Pons (tissue), 1 donor: ENCODE measurements at places on chromosomes 4 and X.

DNA sequence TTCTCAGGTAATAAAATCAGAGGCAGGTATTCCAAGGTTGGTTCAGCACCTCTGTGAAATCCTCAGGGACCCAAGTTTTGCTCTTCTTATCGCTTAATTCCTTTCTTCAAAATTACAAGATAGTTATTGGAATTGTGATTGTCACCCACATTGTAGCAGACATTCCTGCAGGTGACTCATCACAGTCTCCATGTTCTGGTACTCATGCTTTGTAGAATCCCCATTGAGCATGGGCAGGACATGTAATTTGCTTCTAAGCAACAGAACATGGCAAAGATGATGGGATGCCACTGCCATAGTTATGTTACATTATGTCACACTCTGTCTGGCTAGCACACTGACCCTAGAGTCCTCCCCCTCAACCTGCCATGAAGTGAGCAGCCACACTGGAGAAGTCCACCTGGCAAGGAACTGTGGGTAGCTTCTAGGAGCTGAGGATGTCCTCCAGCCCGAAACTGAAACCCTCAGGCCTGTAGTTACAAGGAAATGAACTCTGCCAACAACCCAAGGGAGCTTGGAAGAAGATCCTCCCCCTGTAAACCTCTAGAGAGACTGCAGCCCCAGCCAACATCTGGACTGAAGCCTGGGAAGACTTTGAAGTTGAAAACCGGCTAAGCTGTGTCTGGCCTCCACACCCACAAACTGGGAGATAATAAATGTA is 58.3 kb upstream of the GUCY1A1 start:
- no peak for DNase-seq

- DNase-seq = no peak
Measured at GRCh38 chr4:61771056-61771455, 570.9 kb downstream of the ADGRL3 start.

DNA sequence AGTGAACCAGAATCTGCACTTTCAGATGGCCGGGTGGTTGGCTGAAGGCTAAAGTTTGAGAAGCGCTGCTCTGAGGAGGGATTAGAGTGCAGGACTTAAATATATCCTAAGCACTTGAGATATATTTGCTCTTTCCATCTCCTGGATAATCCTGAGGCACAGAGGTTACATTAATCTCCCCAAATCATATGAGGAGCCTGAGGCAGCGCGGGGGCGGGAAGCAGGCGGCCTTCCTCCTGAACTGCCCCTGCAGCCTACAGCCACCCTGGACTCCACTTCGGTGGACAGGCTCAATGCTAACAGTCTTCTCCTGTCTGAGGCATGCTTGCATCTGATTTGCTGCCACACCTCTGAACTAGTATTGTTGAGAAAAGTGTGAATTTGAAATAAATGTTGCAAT is 72.5 kb downstream of the AFAP1 start:
- DNase-seq = no peak

DNA sequence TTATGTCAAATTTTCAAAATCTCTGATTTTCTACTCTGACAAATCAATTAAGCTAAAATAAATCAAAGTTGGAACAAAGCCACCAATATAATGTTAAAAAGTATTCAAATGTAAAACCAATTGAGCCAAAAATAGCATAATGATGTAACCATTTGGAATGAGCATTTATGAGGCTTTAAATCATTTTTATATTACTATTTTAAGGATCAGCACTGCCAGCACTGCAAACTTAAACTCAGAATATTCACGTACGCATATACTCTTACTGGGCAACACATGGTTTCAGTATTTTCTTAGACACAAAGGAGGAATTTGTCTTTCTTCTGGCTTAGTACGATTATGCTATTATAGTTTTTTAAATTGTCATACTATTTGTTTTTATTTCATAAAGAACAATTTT is 52.2 kb downstream of the AFAP1 start:
- no peak for DNase-seq

DNA sequence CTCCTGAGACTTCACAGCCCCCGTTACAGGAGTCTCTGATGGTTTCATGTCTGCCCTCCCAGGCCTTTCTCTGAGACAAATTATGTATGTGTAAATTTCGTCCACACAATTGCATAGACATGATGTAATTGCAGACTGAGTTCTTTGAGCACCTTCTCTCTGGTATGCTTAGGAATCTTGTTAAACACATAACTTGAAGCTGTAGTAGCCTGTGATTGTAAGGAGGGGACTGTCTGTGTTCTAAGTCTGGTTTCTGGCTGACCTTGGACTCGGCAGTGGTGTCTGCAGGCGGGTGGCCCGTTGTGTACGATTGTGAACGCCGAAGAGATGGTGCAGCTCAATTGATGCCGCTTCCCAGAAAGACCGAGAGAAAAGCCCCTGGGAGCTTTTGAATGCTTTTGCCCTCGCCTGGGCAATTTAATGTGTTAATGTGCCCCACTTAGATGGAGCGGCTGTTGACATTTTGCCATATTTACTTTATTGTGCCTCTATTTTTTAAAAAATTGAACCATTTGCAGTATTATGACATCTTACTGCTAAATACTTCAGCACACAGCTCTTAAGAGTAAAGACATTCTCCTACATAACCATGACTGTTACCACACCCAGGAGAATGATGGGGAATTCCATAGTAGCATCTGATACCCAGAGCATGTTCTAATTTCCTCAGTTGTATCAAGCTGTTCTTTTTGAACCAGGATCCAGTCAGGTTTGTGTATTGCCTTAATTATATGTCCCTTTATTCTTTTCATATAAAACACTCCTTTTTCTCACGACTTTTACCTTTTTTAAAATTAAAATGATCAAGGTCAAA is 58.4 kb upstream of the TADA2B start:
- no peak for DNase-seq

DNA sequence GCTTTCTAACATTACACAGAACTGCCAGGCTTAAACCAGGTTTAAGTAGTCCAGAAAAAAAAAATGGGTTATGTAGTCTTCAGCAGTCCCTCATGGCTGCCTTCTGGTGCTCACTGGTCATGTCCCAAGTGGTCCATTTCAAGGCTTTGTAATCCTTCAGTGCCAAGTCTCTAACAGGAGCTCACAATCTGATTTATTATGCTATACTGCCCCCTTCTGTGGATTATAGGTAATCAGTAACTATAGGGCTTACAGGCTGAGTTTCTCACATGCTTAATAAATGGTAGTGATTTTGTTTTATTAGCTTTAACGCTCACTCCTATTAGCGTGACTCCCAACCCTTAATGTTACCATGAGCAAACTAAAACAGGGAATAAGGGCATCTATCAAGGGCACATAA is 92.5 kb upstream of the EDA2R start:
- peak; percentile 79 for DNase-seq

- DNase-seq = peak; percentile 80
Measured at GRCh38 chr4:5206016-5206790, 154.9 kb downstream of the STK32B start.

DNA sequence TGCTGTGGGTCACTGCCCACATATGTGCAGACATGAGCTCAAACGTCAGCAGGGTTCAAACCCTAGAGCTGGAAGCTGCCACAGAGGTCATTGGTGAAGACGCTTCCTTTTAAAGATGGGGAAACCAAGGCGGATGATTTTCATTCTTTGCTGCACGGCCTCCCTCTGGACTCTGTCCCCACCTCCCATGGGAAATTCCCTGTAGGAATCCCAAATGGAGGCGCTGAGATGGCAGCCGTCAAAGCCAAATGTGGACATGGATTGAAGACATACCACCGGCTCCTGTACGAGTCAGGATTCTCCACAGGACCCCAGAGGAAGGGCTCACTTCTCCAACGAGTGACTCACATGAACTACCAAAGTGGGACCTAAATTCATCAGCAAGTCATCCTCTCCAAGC is 286.4 kb downstream of the CRLF2 start:
- DNase-seq = no peak

GRCh38 chr4:165011403-165011802 is 20.4 kb upstream of the TRIM60 start:
- no peak for DNase-seq

DNA sequence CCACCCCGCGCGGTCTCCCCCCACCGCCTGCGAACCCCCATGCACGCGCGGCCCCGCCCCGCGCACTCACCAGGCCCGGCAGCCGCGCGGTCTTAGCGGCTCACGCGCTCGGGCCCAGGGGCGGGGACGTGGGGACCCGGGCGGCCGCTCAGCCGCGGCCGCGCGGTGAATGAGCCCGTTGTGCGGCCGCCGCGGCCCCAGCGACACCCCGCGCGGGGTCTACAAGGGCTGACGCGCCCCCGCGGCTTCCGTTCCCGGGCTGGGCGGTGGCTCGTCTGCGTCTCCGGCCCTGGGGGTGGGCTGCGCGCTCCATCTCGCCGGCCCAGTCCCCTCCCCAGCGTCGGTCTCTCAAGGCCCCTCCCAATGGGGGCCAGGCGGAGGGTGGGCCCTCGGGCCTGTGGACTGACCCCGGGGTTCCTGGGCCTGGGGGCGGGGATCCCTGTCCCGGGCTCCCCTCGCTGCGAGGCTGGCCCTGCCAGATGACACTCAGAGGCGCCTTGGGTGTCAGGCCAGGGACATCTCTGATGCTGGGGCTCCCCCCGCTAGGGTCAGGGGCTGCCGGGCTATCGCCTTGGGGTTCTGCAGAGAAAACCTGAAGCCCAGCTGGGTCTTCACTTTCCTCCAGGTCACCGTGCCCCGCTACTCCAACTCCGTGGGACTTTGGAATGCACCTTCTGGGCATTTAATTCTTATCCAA is 4.3 kb upstream of the SLC26A1 start:
- peak; percentile 50 for DNase-seq

DNA sequence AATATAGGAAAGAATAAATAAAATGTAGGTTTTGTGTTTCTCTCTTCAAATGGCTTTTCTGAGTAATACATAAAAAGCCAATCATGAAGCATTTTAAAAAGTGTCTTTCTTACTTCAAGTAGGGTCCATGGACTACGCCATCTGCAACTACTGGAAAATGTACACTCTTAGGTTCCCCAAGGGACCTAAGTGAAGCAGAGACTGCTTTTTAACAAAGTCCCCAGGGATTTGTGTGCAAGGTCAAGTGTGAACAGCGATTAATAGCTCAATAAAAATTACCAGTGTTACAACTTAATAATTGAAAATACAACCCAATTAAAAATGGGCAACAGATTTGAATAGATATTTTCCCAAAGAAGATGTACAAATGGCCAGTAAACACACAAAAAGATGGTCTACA is 84.9 kb downstream of the ARHGAP6 start:
- no peak for DNase-seq

DNA sequence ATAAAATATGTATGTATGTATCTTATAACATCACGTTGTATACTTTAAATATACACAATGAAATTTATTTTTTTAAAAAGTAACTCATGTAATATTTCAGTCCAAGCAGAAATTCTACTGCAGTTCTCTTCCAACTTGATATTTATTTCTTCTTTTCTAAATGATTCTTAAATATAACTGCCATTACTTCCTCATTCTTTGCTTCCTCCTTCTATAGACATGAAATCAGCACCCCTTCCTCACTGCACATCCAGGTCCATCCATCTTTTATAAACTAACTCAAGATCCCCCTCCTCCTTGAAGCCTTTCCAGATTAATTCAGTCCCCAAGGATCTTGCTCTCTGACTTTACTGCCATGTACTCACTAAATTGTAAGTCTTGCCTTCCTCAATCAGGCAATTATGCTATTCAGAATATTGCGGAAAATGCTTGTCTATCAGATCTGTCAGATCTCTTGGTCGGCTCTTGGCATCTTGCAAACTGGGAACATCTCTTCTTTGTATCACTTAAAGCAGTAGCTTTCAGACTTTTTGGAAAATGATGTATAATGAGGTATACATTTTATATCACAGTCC is 3.7 kb downstream of the GPRIN3 start:
- no peak for DNase-seq

GRCh38 chrX:117689956-117690355 is 426.7 kb downstream of the KLHL13 start:
- DNase-seq = no peak

DNA sequence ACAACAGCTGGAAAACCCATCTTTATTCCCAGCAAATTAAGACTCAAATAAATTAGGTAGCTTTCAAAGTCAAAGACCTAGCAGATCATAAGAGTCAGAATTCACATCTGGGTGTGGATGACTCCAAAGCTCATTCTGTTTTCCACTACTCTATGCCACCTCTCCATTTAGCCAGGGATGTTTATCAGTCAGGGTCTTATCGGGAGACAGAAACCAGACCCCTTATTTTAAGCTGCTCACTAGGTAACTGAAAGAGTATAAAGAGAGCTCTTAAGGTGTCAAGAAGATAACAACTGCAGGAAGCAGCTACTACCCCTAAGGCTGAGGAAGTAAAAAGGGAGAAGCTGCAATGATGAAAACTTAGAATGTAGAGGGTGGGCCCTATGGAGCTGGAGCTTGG is 333.7 kb upstream of the KLF3 start:
- DNase-seq = no peak

DNA sequence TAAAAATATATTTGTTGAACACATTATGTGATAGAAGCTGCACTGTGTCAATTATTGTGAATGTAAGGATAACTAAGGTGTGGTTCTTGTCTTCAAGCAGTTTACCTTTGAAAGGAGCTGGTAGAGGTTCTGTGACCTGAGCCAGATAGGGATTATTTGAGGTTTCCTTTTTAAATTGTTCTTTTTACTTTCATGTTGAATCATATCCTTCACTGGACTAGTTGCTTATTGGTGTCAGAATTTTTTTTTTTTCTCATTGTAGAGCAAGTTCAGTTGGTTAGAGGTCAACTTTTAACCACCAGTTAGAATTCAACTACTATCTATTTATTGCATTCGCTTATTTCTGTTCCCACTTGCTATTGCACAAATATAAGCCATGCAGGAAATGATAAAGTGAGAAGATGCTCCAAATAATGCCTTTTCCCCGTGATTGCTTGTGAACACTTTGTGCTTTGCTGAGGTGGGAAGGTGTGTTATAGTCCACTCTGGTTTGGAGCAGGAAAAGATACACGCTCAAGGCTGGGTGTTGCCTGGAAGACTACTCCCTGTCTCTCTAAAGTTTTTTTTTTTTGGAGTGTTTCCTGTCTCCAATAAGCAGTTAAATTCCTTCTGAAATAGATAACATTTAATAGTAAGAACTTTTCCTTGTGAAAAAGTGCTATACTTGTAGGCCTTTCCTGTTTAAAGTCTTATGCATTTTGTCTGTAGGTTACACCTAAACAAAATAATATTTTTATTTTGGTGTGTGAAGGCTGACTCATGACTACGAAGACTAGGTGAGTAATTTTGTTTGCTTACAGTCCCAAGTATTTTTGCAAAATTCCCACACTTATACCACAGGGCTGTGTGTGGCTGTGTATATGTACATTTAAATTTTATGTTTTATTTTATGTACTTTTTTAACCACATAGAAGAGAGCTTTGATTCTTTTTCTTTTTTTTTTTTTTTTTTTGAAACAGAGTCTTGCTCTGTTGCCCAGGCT is 83.8 kb upstream of the LCORL start:
- no peak for DNase-seq

- no peak for DNase-seq
Measured at GRCh38 chr4:27049239-27049829, 188.7 kb downstream of the STIM2 start.

DNA sequence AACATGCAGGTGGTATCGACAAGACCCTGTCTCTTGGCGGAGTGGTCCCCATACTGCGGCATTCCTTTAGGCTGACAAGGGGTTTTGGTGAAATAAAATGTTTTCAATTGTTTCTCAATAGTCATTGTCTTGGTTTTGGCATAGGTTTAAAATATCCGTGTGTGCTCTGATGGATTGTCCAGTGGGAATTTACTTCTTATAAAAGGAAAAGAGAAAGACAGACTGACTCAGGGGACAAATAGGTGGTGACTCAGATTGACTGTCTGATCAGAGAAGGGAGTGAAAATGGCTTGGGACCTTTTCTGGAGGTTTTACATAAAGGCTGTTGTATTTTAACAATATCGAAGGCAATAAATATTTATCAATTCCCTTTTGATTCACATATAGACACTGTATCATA is 129.8 kb downstream of the SORBS2 start:
- DNase-seq = no peak

GRCh38 chrX:3145716-3146115 is 104.4 kb downstream of the ARSF start:
- no peak for DNase-seq
